ENCODE measurements at places on chromosomes 6 and 20.

DNA sequence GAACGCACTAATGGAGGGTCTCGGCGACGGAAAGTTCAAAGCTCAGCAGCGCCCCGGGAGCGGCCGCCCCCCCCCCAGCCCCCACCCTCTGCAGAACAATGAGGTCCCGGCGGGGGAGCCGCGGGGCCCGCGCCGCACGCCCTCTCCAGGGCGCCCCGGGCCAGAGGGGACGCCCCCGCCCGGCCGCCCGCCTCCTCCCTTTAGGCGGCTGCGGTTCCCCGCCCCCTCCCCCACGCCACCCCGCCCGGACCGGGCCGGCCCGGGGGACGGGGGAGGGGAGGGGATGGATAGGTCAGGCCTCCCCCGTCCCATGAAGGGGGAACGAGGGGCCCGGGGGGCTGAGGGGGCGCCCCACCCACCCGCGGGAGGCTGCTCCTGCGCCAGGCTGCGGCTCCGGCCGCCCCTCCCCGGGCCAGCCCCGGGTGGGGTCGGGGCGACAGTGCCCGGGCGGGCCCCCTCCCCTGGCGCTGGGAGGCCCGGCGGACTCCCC lies 1.5 kb downstream of the NOL4L start:
- no peak for DNase-seq

DNA sequence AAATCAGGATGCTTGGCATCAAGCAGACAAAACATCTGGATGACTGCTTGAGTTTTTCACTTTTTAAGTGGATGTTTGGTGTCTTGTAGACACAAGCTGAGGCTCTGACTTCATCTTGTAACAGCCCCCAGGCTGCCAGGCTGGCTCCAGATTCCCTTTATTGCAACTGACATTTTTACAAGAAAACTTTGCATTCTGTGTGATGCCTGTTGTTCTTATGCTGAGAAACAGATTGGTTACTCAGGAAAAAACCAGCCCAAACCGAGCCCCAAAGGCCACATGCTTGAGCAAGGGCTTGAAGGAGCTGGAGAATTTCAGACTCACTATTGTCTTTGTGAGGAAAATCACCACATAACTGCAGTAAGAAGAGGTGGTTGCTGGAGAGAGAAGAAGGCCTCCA lies 98.4 kb upstream of the PREP start:
- no peak for DNase-seq

DNA sequence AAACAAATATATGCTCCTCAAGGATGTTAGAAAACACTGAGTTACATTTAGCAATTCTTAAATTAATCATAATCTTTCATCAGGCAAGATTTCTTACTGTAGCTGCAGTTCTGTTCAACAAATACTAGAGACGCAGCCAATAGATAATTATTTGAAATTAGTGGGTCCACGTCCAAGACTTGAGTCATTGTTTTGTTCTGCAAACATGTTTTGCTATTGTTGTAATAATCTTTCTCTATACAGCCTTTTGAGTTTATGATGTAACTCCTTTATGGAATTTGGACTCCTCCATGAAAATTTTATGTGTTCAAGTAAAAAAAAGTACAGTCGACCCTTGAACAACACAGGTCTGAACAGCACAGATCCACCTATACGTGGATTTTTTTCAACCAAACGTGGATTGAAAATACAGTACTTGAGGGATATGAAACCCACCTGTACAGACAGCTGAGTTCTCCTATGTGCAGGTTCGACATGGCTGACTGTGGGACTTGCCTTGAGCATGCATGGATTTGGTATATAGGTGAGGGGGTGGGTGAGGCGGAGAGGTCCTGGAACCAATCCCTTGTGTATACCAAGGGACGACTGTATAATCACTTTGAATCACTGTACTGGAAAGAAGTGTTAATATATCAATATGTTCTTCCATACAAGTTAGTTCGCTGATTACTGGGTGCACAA lies 41.3 kb upstream of the SLC22A16 start:
- DNase-seq, result no peak

GRCh38 chr6:122069932-122070331 lies 329.5 kb upstream of the HSF2 start:
- DNase-seq, result no peak

DNA sequence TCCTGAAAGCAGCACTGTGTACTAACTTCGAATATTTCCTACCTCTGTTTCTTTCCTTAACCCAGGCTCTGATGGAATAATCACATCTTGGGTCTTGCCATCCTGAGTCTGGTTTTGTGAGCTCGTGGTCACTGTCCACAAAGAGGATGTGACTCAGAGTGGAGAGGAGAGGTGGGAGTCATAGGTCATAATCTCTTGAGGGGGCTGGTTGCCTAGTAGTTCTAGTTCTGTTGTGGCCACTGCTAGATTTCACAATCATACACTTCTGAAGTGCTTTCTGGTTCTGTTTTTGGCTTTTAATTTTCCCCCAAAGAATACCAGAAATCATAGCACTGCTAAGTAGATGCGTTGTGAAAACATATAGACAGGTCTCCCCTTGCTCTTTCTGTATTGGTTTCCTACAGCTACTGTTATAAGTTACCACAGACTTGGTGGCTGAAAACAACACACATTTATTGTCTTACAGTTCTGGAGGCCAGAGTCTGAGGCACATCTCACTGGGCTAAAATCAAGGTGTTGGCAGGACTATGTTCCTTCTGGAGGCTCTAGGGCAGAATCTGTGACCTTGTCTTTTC lies 102.8 kb downstream of the NRSN1 start:
- no peak for DNase-seq
